ENCODE measurements at places on chromosomes 2 and 18.

DNA sequence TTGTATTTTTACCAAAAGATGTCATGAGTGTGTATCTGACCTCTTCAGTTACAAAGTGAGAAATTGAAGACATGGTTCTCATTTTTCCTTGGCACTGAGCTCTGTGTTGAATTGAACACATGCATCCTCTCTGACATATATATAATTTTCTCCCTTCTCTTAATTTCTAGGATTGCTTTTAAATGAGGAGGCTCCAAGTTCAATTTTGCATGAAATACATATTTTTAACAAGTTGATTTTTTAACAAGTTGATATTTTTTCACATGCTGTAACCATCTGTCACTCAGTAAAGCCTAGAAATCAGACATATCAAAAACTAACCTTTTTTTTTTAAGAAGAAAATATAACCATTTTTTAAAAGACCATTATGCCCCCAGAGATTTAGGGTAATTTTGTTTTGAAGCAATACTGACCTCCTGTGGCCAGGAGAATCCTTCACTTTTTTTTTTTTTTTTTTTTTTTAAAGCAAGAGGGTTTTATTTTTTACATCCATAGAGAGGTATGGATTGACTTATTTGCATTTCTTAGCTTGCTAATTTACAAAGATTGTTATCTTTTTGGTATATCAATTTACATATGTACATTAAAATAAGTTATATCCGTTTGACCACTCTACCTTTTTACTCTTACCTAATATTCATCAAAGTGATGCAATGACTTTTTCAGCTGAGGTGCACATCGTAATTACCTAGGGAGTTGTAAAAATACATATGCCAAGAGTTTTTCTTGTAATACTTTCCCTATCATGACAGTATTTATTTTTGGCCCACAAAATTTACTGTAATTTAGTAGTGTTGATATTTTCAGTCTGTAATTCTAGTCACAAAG, 161.8 kb downstream of the SOCS6 start:
- DNase-seq: no peak

GRCh38 chr2:168136392-168136977, 110.9 kb downstream of the STK39 start:
- peak; percentile 23 for DNase-seq

- DNase-seq: no peak
Measured at GRCh38 chr2:11588228-11589110, 54.6 kb downstream of the GREB1 start.

DNA sequence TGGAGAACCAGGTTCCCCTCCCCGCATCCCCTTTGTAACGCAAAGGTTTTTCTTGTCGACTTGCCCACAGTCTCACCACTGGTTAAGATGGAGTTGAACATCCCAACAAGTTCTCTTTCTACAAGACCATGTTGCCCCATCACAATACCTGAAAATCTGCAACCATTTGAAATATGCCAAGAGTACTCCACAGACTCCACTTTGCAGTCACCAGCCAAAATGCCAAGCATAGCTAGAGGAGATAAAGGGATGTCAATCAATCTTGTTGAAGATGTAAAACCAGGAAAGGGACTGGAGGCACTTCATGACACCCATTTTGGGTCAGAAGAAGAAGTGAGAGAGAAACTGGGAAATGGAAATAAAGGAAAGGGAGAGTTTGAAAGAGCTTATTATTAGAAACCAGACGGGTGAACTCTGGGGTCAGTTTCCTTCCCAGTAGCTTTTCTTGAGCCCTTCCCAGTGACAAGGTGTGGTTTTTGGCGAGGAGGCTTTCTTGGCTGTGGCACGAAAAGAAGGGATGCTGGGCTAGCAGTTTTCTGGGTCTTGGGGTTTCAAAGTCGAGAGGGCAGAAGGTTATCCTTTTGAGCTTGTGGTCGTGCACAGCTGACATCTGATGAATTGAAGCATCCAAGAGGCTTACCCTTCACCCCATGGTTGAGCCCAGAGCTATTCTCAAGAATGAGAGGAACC, 79.3 kb downstream of the ACAA2 start:
- no peak for DNase-seq

DNA sequence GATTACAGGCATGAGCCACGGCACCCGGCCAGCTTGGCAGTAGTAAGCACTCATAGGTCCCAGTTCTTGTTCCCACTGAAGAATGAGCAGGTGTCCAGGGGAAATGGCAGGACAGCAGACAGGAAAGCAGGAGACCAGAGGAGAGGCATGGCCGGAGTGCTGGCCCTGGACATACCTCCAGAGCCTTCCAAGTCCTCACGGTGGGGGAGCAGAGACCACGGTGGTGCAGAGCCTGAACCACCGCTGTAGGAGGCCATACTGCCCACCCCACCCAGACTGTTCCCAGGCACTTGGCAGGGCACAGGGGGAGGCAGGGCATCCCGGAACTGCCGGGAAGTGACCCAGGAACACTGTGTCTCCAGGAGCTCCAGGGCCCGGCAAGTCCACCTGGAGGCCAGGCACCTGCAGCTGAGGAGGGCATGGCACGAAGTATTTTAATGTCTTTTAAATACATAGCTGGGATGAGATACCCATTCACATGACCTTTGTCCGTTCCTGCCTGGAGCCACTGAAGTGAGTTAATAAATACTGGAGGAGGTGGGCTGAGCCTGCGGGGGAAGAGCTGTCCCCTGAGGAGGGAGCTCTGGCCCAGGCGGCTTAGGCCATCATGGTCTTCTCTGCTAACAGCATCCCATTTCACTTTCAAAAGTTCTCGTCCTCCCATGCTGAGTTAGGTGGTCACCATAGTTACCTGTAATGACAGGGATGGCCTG, 49.7 kb upstream of the TFCP2L1 start:
- peak; percentile 52 for DNase-seq

GRCh38 chr2:68839260-68839833, 31.9 kb downstream of the BMP10 start:
- peak; percentile 45 for DNase-seq

All from iPS-NIHi11 (cell line).